RWPE2 (cell line): ENCODE measurements at places on chromosomes 6 and 20.

- DNase-seq, result no peak
Measured at GRCh38 chr20:40610730-40611129, 78.3 kb downstream of the MAFB start.

GRCh38 chr6:147768969-147769368, 260.5 kb downstream of the SAMD5 start:
- no peak for DNase-seq

GRCh38 chr6:25504661-25505060, 147.4 kb upstream of the SCGN start:
- no peak for DNase-seq

GRCh38 chr6:496649-497048, 105.1 kb downstream of the IRF4 start:
- DNase-seq, result no peak

GRCh38 chr6:80488190-80488589, 381.7 kb downstream of the BCKDHB start:
- no peak for DNase-seq

GRCh38 chr6:32190911-32191677, 1.1 kb upstream of the PBX2 start:
- DNase-seq, result no peak

- no peak for DNase-seq
Measured at GRCh38 chr20:4767084-4767483, 45.4 kb downstream of the PRND start.

DNA sequence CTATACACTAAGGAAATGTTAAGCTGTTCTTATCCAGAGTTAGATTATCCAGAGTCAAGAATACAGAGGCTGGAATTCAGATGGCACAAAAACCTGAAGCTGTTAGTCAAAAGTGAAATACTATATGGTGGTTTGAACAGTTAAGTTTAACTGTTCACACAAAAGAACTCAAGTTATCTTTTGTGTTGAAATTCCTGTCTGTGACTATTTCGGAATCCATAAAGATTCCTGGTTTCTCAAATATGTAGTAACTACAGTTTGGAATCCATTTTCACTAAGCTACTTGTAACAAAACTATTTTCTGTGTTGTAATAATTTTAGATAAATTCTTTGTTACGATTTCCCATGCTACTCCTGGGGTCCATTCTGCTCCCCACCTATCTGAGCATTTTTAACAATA, 24.5 kb downstream of the FIG4 start:
- DNase-seq, result no peak

DNA sequence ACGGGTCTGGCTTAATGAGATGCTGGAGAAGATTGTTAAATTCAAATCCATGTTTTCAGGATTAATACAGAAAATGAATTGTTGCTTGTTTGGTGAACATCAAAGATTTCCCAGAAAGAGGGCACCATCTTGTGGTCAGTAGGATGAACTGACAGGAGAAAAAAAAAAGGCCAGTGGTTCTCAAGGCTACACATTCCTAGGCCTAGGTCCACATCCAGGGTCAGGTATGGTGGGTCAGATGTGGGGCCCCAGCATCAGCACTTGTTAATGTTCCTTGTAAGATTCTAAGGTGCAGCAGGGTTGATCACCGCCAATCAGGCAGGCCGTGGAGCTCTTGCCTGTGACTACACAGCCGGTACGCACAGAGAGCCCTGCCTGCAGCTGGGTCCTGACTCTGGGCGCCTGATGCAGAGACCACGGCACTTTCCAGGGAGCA, 34.0 kb upstream of the FOXO3 start:
- no peak for DNase-seq

DNA sequence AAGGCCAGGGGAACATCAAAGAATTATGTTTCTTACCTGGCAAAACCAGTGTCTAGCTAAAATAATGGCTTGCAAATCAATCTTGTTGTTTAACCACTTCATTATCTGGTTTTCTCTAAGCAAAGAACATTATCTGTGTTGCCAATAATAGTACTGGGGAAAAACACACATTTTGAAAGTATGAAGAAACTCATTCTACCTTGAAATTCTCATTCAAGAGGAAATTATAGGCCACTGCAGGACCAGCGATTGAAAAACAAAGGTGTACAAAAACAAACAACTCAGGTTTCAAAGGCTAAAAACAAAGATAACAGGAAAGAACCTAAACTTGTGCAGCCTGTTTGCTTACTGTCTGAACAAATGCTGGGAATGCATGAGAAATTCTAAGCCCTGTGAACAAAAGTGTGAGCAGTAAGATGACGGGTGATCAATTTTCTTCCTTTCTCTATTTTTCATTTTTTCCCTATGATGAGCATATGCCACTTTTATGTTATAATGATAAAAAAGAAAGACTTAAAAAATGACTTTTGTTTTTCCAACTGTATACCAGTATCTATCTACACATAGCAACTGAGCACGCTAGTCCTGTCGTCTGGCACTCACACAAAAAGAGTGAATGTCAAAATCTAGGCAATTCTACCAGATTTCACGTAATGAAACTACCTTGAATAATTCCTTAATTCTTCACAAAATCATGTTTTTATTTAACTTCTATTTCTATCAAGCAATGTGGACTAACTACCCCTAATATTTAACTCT, 117.9 kb downstream of the SGK1 start:
- no peak for DNase-seq

DNA sequence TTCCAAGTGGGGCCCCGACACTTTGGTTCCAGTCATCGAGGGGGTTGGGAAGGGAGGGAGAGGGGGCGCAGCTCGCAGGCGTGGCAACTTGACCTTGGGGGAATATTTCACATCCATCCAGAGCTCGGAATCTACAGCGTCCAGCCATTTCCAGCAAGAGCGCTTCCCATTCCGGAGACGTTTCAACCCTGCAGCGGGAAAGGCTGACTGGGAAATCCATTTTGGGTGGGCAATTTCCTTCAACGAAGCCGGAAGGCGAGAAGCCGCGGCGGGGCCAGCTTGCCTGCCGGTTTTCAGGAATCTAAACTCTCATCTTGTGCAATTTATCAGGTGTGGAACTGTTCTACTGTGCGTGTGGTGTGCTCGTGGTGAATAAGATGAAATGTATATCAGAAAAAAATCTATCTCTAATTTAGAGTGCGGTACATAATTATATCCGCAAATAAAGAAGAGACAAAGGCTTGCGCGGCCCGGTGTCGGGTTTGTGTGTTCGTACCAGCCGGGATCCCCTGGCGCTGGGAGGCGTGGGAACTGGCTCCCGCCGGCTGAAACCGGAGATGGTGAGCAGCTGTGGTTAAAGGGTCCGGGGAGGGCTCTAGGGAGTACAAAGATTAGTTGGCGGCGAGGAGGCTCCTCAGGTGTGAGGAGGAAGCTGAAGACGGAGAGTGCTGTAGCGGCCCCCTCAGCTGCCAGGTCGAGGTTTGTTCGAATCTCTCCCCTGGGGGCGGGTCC, 4.8 kb downstream of the SLC32A1 start:
- peak; percentile 84 for DNase-seq

DNA sequence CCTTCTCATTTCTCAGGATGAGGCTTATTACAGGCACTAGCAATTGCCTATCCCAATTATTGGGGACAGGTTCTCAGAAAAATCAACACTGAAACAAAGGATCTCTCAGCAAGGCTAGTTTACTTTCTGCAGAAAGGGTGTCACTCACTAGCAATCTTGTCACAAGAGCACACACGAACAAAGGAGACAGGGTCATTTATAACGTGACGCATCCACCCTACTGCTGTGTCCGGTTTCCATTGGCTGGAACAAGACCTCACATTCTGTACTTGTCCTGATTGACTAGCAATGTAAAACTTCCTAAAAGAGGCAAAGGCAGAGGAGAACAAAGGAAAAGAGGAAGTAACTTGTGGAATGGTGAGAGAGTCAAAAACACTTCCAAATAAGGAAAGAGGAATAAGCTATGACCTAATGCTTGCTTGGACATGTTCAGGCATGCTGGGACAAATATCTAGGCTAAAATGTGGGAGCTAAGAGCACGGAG, 160.2 kb upstream of the STXBP5 start:
- DNase-seq, result no peak

DNA sequence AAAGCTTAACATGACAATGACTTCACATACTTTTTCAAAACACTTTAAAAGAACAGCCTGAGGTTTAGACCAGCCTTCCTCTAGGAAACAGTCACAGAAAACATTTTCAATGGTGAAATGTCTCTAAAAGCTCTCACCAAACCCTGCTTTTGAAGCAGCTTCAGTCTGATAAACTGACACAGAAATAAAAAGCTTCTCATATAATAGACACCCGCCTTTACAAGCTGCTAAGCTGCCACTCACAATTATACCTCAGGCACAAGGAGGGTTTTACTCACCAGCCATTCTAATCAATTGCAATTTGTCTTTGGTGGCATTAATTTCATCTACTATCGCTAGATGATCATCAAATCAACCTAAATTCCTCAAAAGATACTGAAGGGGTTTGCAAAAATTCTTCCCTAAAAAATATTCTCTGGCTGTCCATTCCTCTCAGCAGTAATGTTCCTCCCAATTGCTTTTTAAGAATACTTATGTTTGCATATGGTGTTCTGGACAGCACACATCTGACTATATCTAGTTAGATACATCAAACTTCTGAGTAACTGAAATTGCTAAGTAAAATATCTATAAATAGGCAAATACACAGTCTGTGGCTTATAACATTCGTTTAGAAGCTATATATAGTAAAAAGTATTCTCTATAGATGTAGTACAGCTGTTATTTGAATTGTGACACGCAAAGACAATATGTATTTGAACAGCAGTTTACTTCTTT, 29.4 kb downstream of the KIF13A start:
- no peak for DNase-seq

GRCh38 chr6:145842693-145843546, 28.3 kb upstream of the FBXO30 start:
- DNase-seq, result no peak

DNA sequence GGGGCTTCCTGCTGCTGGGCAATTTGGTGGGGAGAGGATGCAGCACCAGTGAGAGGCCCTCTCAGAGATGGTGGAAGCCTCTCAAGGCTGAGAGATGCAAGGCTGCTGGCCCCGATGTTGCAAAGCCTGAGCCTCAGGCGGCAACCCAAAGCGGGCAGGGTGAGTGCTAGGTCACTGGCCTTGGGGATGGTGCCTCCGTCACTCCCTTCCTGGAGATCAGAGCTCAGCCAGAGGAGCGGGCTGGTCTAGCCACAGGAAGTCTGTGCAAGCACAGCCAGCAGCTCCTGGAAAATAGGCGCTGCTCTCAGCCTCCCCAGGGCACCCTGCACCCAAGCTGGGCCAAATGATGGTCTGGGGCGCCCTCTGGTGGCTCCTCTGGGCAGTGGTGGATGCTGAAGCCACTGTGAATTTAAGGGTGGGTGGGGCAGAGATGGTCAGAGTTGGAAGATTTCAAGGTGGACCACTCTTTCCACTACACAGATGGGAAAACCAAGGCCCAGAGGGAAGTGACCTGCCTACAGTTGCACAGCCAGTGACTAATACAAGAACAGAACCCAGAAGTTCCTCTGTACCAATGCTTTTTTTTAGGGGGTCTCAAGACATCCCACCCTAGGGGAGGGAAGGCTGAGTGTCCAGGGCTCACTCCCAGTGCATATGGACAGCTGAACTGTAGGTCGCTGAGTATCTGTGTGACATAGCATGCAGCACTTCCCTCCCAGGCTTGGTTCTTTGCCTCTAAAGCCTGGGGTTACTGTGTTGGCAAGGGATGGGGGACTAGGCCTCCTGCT, 20.8 kb downstream of the C20orf203 start:
- DNase-seq, result peak; percentile 87

DNA sequence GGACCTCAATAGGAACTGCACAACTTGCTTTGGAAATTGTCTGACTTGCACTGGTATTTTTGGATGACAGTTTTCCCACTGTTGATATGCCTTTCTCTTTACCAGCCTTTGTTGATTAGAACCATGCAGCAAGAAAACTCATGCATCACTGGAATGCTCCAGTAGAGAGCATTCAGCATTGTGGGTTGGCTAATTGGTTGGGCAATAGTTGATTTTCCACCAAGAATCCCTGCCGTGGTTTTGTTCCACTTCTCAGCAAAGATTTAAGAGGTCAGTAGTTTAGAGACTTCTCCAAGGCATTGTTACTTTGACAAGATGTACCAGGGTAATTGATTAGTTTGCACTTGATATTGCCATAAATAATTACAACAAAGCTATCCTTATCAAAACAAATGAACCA, 260.0 kb downstream of the DHX35 start:
- no peak for DNase-seq

DNA sequence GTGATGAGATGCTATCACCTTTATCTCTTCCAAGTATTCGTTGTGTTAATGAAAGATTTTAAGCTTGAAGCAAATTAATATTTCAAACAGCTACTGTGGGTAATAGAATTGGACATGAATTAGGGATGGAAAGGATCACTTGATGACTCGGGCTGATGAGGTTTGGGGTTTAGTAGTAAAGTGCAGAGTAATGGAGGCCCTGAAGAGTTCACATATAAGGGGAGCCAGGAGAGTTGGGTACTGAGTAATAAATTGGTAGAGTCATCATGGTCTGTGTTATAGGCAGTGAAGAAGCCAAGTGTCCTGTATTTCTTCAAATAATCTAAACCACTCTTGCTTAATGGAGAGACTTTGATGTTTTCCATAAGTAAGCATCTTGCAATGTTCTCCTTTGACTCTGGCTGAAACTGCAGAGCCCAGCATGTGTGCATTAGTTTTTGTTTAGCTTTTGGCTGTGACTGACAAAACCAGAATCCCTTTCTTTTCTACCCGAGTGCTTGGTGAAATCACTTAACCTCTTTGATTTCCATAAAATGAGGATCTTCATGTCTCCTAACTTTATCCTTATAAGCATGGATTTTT, 57.6 kb downstream of the L3MBTL3 start:
- no peak for DNase-seq

DNA sequence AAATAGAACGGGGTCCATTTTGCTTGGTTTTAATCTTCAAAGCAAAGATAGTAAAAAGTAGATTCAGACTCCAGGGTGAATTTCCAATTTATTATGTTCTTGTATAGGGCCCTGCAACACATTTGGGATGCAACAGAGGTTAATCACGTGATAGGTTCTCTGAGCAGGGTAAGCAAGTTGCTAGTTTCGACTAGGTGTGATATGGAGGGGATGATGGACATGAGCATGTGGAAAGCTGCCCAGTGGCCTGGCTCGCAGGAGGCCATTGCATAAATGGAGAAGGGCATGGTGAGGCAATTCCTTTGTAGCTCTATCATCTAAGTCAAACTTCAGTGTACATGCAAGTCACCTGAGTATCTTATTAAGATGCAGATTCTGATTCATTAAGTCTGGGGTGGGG, 17.7 kb upstream of the ADGRF4 start:
- no peak for DNase-seq
